ENCODE measurements at places on chromosomes 6 and 20.

- DNase-seq = no peak
Measured at GRCh38 chr6:23455754-23456153, 670.3 kb upstream of the NRSN1 start.

GRCh38 chr6:35077713-35078105 is 63.4 kb downstream of the TCP11 start:
- no peak for DNase-seq

- DNase-seq = no peak
Measured at GRCh38 chr6:22673474-22673873, 104.1 kb downstream of the HDGFL1 start.

DNA sequence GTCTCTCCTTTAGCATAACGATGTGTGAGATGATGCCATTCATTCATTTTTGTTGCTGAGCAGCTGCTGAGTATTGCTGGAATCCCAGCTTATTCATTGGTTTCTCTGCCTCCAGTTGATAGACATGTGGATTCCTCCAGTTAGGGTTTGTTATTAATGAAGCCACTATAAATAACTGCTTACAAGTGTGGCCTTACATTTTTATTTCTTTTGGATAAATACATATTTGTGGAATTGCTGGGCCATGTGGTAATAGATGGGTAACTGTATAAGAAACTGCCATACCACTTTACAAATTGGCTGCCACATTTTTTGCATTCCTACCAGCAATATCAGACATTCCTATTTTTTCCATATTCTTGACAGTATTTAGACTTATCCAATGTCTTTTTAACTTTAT is 2.6 kb upstream of the HLA-B start:
- DNase-seq = no peak

DNA sequence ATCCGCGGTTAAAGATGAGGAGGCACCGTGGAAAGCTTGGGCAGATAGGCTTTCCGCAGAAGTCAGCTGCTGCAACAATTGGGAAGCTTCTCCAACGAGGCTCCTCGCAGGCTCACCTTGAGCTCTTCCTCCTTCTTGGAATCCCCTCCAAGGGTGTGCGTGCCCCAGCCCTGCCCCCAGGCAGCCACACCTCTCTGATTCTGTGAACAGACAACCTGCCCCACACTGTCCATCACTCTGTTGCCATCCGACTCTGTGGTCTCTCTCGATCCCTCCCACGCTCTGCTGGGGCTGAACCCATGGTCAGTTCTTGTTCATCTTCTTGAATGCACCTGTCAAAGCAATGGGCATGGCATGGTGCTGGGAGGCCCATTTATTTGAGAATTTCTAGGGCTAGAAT is 31.5 kb downstream of the PACSIN1 start:
- no peak for DNase-seq

GRCh38 chr6:72939004-72939403 is 286.3 kb downstream of the KHDC1L start:
- DNase-seq = no peak

DNA sequence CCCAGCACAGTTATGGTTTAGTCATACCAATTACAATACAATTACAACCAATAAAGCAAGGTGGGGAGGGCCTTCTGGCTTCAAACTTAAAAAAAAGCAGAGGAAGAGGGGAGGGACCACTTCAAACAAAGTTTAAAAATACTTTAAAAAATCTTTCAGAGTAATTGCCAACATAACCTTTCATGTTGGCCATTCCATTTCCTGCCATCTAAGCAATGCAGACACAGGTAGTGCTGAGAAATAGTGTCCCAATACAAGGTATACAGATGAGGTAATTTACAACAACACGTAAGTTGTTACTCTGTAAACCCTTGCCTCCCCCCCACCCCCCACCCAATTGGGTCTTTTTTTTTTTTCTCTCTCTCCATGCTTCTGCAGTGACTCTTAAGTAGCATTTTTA is 18.8 kb upstream of the TBC1D20 start:
- no peak for DNase-seq
